ENCODE measurements at places on chromosomes 1 and 21. TPM values are rescaled to one million over a fixed set of nuclear protein-coding genes. Genes with fewer than 3 reads are reported as not detected.
A peak's percentile ranks its signal among the peaks of the same experiment; 100 is the strongest.

DNA sequence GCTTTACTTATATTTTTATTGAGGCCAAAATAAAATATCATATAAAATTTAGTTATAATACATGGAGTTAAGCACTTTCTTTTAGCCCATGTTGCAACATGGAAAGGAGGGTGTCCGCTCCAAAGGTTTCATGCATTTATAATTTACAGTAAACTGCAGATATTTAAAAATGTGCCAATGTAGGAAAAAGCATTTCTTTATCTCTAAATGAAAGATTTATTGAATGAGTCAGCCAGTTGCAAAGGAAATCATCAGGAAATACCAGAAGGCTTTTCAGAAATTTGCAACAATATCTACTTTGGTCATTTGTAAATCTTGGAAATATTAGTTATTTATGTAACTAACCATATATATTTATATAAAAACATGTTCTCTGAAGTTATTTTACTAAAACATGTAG is 12.1 kb downstream of the ATP6V1G3 start:
- no peak for DNase-seq

- DNase-seq: no peak
Observed at GRCh38 chr1:1788136-1788535, 9.9 kb upstream of the NADK start.

- DNase-seq: no peak
Observed at GRCh38 chr1:185094761-185095160, 49.4 kb downstream of the RNF2 start.

DNA sequence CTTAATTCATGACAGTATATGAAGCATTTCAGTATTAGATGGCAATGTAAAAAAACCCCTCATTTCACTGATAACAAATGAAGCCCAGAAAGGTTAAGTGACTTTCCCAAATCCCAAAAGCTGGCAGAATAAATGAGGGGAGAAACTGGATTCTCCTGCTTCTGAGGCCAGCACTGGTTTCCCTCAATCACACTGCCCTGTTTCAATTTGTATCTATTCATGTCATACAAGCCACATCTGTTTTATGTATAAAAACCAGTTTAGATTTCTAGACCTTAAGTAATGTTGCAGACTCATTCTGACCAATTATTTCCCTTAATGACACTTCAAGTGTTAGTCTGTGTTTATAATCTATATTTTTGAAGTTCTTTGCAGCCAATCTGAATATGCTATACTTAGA is 16.8 kb downstream of the PLPPR4 start:
- DNase-seq: no peak

- no peak for DNase-seq
Observed at GRCh38 chr21:32578107-32578691, 7.1 kb downstream of the TCP10L start.

GRCh38 chr1:221241592-221241991 is 362.3 kb downstream of the HLX start:
- DNase-seq: no peak

DNA sequence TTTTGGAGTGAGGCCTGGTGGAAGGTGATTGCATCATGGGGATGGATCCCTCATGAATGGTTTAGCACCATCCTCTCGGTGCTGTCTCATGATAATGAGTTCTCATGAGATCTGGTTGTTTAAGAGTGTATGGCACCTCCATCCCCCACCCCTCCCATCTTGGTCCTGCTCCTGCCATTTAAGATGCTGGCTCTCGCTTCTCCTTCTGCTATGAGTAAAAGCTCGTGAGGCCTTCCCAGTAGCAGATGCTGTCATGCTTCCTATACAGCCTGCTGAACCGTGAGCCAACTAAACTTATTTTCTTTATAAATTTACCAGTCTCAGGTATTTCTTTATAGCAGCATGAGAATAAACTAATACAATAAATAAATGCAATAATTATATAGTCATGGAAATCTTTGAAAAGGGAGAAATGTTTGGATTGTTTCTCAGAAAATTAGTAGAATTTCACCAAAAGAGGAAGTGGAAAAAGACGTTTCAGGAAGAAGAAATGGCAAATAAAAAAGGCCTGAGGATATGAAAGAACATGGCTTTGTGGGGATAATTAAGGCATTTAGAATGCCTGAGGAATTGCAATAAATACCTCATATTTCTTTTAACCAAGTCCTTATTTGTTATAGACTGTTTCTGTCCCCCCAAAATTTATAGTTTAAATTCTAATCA is 451.2 kb upstream of the ADGRL4 start:
- DNase-seq: no peak

DNA sequence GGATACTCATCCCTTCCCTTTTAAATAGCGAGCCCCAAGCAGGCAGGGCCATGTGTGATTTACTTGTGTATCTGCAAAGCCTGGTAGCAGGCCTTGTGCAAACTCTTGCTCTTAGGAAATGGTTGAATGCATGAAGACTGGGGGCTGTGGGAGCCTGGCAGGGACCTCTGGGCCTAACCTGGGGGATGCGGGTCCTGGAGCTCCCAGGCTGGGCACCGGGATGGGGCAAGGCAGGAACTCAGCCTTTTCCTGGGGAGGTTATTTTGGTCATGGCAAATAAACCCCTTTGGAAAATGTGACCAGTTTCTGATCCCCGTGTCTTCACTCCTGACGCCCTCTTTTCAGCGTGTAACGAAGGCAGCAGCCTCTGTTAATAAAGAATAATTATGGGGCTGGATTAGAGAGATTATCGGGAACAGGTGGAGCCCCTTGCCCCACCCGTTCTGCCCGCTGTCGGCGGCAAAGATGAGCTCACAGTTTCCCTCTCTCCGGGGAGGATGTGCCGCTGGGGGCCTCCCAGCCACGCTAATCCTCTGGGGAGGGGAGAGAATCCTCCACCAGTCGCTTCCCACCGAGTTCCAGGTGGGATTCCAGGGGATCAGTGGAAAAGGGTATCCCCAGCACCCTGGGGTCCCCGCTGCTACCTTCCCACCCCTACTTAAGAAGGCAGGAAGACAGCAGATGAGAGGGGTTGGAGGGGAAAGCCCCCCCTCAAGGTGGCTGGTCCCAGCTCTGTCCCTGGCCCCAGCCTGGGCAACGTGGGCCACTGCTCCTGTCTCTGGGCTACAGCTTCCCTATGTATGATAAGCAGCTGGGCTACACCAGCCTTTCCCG is 69.7 kb upstream of the WNT4 start:
- DNase-seq: no peak

DNA sequence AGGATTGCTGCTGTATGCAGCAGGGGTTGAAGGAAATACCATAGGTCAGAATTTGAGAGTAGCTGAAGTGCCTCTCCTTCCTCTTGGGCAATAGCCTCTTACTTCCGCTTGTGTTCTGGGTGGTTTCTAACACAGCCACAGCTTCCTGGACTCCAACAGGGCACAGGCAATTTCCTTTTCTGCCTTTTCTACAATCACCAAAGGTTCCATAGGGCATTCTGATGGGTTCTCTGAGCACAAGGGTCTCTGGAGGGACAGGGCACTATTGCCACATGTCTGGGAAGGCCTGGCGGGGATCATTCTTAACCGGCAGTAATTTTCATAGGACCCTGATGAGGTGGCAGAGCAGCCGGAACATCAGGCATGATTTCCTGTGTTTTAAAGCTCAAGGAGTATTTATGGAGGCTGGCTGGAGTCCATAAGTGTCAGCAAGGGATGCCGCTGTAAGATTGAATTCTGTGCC is 5.5 kb upstream of the AGTRAP start:
- DNase-seq: no peak

GRCh38 chr1:167225920-167226319 is 5.2 kb downstream of the POU2F1 start:
- DNase-seq: no peak

GRCh38 chr1:63294803-63295594 is 27.4 kb upstream of the FOXD3 start:
- DNase-seq: no peak

DNA sequence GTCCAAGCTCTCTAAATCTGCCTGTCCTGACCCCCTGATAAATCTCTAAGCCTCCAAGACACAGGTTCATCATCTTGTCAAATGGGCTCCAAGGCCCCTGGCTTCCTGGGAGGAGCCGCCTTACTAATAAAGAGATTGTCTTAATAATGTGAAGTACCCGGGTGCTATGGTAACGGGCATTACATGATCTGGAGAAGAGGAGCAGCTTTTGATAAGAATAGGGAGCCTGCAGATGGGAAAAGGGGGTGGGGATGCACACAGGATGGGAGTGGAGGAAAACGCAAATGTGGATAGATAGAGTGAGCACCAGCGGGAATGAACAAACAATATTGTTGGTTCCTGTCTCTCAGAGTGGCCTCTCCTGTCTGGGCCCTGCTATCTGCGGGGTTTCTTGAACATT is 11.9 kb upstream of the RXRG start:
- DNase-seq: peak; percentile 86

- DNase-seq: no peak
Observed at GRCh38 chr1:110390692-110391245, at the start of gene SLC16A4. SLC16A4 (minus strand) TSS chr1:110391026; CDS start chr1:110389323, 1,703 bp downstream.

GRCh38 chr1:177181631-177182291 is 11.0 kb downstream of the BRINP2 start:
- no peak for DNase-seq

- no peak for DNase-seq
Observed at GRCh38 chr1:58813801-58814200, 30.0 kb upstream of the JUN start.

- DNase-seq: no peak
Observed at GRCh38 chr1:89360716-89361115, 3.1 kb upstream of the GBP6 start.

GRCh38 chr21:41520560-41521442 is 12.8 kb upstream of the TMPRSS2 start:
- DNase-seq: no peak

GRCh38 chr1:66732407-66733166 is 19.7 kb upstream of the DYNLT5 start:
- no peak for DNase-seq

DNA sequence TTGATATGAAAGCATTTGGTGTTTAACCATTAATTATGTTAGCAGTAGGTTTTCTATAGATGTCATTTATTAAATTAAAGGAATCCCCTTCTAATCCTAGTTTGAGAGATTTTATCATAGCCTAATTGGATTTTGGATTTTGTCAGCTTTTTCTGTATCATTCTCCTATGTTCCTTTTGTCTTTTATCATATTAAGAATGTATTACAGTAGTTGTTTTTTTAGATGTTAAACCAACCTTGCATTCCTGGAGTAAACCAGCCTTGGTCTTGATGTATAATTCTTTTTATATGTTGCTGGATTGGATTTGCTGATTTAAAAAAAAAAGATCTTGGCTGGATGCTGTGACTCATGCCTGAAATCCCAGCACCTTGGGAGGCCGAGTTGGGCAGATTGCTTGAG is 5.6 kb downstream of the SETDB1 start:
- DNase-seq: no peak

DNA sequence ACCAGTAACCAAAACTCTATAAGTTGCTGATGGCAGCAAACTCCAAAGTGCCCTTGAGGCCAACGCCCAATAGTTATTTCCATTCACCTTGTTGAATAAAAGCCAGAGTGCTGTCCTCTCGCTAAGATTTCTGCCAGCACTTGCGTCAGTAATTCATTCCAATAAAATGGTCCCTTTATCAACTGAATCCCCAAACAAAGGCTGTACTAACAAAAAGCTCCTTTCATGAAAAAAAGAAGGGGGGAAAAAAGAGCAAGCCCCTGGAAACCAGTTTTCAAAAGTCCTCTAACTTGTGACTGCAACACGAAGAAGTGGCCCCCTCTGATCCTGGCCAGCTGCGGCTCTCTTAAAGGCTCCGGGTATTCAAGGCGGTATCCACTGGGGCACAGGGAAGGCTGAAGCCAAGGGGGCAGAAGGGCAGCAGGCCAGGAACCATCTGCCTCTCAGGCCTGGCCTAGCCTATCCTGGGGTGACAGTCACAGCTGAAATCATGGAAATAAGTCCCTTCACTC is 55.8 kb upstream of the ZNF326 start:
- no peak for DNase-seq

DNA sequence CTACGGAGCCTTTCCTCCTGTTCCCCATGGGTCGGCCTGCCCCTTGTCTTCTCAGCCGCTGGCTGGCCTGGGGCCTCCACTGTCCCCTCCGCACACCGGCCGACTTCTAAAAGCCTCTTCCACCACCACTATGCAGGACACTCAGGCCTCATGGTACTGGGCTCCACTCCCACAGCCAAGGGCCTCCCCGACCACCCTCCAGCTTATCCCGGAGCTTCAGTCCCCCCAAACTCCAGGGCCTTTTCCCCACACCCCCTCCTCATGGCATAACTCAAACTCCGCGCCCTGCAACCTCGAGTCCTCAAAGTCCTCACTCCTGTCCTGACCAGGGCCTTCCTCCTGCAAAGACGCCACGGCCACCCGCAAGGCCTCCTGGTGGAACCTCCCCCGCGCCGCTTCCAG is 2.0 kb downstream of the LRRC41 start:
- DNase-seq: no peak

- DNase-seq: peak; percentile 24
Observed at GRCh38 chr1:168134642-168135041, 2.1 kb downstream of the GPR161 start.

DNA sequence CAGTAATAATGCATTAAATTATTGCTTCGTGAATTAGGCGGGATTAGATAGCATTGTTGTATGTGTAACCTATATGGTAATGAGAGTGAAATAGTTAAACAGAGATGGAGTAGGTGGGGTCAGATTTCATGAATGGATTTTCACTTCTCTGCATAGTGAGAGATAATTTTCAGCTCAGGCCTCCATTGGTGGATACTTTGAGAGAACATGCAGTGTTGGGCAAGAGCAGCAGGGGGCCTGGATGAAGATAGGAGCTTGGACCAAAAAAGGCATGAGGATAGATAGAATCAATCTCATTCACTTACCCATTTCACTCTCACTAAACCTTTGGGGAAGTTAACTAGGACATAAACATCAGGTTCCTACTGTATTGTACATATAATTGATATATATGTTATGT is 39.5 kb upstream of the C1orf87 start:
- DNase-seq: no peak

GRCh38 chr21:17088500-17088899 is 424.3 kb upstream of the CXADR start:
- DNase-seq: no peak

DNA sequence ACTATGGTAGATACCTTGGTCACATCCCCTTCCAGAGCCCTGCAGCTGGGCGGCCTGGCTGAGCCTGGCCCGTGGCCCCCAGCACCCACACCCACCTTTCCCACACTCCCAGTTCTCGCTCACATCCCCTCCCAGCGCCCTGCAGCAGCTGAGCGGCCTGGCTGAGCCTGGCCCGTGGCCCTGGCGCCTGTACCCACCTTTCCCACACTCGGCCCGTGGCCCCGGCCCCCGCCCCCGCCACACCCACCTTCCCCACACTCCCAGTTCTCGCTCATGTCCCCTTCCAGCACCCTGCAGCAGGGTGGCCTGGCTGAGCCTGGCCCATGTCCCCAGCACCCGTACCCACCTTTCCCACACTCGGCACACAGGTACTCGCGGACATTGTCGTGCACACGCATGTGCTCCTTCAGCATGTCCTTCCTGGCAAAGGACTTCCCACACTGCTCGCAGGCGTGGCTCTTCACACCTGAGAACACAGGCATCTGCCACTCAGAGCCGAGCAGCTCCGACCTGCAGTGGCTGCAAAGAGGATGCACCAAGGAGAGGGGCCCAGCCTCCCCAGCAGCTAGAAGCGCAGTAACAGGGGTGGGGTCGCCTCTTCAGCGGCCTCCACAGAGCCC is 52.5 kb upstream of the RIPK4 start:
- DNase-seq: no peak

Gene KCNA3
- 2.1 TPM for total RNA-seq

Gene RAB3B
- 1.3 TPM for total RNA-seq

Gene OR2T11
- total RNA-seq: not detected

Gene SPAG17
- not detected for total RNA-seq

Gene EXO1
- total RNA-seq: not detected

Gene FAM72A
- total RNA-seq: 4.6 TPM

Gene CDA
- total RNA-seq: 1.7 TPM

Gene TINAGL1
- total RNA-seq: 139 TPM

Gene NBPF4
- total RNA-seq: not detected
